ENCODE measurements at places on chromosomes 4 and X. TPM values are rescaled to one million over a fixed set of nuclear protein-coding genes. Genes with fewer than 3 reads are reported as not detected.

DNA sequence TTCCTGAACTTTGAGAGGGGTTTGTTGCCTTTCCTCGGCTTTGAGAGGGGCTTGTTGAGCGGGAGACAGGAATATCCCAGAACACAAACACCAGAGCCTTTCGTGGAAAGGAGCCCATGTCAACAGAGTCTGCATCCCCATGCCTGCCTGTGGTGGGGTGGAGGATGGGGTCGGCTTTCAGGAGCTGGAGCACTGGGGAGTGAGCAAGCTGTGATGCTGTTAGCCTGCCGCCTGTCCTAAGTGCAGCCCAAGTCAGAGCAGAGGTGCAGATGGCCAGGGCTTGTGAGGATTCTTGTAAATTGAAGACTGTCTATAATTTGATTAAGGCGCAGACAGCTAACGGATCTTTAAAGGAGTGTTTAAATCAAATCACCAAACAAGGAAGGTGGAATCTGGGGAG lies 103.3 kb upstream of the ANK2 start:
- no peak for DNase-seq

DNA sequence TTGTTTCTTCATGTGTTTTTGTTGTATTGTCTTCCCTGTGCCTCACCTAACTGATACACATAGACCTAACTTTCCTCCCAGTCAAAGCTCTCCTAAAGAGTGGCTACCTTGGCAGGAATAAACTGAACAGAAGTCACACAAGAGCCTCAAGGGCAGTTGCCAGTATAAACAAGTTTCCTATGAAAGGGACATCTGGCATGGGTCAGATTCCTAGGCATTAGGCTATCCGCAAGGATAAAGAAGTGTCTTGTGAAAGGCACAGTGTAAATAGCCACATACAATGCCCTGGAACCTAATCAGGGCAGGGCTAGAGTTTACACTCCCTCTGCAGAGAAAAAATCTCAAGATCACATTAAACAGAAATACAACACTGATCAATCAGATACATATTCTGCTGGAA lies 220.8 kb downstream of the SPANXN3 start:
- no peak for DNase-seq

DNA sequence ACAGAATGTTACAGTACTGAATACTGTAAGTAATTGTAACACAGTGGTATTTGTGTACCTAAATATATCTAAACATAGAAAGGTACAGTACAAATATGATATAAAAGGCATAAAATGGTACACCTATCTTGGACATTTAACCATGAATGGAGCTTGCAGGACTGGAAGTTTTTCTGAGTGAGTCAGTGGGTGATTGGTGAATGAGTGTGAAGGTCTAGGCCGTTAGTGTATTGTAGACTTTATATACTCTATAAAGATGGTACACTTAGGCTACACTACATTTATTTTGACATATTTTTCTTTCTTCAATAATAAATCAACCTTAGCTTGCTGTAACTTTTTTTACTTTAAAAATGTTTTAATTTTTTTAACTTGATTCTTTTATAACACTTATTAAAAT lies 422.5 kb upstream of the FSTL5 start:
- DNase-seq, result no peak

GRCh38 chrX:45758738-45759397 lies 558.2 kb upstream of the DIPK2B start:
- no peak for DNase-seq

DNA sequence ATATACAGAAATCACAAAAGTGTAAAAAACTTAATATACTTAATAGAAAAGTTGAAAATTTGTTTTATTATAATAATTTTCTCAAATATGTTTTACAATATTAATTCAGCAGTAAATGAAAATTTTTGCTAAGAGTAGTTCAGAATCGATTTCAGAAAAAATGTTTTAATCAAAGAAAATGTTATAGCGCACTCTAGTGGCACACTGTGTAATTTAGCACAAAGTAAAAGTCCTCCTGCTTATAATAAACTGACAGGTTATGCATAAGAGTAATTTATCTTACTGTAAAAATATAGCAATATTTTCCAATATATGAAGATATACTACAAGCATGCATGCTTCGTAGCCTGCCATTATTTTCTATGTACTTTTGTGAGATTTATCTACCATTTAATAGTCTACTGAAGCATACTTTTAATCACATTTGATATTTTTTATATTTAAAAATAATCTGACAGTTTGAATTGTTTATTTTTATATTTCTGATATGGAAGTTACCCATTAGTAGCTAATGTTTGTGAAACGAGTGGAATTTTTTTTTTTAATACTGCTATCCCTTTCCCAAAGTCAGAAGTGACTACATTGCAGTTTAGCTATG lies 217.9 kb upstream of the KLHL4 start:
- no peak for DNase-seq

The ACOX3 gene
- 15.0 TPM for total RNA-seq

DNA sequence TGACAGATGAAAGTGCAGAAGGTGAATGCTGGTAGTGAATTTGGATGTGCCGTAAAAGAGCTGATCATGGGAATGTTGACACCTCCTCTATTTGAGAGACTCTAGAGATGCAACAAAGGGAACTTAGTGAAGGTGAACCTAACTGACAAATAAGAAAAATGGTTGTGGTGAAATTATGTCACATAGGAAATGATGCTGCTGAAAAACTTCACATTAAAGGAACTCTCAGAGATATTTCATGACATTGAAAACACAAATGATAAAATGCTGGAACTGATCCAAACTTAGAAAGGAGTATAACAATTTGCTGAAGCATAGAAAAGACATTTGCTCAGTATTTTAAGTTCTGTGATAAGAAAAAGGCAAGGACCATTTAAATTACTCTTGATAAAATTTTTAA lies 31.9 kb downstream of the MGAT4D start:
- no peak for DNase-seq

- DNase-seq, result no peak
These were observed 10.2 kb upstream of the RHOH start for GRCh38 chr4:40186665-40187014.

DNA sequence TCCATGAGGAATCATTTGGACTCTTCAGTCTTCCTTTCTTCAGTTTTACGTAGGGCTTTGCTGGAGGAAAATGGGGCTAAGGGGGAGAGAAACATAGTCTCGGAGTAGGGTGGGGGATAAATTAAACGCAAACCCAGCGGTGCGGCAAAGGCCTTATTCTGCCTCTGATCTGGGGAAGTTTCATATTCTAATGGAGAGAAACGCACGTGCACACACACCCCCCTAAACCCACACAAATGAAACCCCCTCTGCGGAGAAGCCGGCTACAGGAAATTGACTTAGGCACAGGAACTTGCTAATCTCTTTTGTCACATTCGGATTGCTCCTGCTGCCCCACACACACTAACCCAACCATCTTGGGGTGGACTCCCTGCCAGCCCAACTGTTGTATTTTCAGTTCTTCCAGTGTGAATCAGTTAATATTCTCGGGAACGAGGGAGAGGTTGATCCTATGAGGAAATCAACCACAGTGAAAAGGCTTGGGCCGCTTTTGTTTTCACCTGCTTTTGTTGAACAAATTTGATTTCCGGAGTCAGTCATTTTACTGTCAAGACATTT lies at the start of gene RHOH:
Gene RHOH, plus strand, starts transcription at position 308 of the 558 bp plus-strand sequence. CDS start 46,356 bp downstream, outside the sequence.
- no peak for DNase-seq

The ZCCHC12 gene
- total RNA-seq, result 9.7 TPM

DNA sequence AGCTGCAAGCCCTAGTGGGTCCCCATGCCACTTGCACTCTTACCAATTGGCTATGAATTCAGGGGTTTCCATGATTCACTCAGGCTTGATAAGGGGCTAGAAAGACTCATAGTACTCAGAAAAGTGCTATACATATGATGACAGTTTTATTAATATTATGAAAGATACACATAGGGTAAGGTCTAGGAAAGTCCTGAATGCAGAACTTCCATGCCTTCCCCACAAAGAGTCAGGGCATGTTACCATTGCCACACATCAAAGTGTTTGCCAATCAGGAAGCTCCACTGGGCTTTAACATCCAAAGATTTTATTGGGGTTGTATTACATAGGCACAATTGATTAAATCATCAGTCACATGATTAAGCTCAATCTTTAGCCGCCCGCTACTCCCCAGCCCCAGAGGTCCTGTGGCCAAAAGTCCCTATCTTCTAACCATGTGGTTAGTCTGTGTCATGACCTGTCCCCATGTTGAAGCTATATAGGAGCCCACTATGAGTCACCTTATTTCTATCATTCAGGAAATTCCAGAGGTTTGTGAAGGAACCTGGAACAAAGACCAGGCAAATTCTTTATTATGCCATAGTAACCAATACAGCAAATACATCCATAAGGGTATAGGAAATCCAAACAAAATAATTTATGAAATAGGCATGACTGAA lies 635.6 kb downstream of the STPG2 start:
- no peak for DNase-seq

The NOA1 gene
- 18.5 TPM for total RNA-seq

- no peak for DNase-seq
These were observed 332.0 kb downstream of the NKX6-1 start for GRCh38 chr4:84167093-84167492.

The TMEM35A gene
- total RNA-seq, result 2.0 TPM

DNA sequence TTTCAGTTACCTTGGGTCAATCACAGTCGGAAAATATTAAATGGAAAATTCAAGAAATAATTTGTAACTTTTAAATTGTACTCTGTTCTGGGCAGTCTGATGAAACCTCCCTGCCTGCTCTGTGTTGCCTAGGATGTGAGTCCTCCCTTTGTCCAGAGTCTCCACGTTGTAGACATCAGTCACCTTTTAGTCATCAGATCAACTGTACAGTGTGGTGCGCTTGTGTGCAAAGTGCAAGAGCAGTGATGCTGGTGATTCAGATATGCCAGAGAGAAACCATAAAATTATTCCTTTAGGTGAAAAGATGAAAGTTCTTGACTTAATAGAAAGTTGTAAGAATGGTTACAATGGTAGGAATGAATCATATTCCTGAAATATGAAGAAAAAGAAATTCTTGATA lies 1.4 kb downstream of the SPATA4 start:
- DNase-seq, result no peak

- DNase-seq, result no peak
These were observed 129.0 kb downstream of the SPCS3 start for GRCh38 chr4:176448761-176449160.

DNA sequence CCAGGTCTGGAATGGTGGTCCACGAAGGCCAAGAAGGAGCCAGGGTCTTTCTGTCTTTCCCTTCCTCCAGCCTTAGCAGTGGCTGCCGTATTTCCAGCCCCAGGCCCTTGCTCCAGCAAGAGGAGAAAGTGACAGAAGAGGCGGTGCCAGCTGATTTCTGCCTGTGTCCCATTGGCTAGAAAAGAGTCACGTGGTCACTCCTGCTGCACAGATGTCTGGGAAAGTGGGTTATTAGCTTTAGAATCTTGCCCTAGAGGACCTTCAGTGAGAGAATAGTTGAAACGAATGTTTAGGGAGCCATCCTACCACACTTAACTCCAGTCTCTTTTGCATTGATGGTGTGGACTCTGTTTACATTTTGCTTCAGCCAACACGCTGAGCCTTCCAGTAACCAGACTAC lies 99.3 kb upstream of the BCOR start:
- no peak for DNase-seq

- DNase-seq, result no peak
These were observed 54.1 kb upstream of the PRPS1 start for GRCh38 chrX:107574054-107574683.

GRCh38 chr4:107216379-107216778 lies 180.3 kb upstream of the DKK2 start:
- no peak for DNase-seq

DNA sequence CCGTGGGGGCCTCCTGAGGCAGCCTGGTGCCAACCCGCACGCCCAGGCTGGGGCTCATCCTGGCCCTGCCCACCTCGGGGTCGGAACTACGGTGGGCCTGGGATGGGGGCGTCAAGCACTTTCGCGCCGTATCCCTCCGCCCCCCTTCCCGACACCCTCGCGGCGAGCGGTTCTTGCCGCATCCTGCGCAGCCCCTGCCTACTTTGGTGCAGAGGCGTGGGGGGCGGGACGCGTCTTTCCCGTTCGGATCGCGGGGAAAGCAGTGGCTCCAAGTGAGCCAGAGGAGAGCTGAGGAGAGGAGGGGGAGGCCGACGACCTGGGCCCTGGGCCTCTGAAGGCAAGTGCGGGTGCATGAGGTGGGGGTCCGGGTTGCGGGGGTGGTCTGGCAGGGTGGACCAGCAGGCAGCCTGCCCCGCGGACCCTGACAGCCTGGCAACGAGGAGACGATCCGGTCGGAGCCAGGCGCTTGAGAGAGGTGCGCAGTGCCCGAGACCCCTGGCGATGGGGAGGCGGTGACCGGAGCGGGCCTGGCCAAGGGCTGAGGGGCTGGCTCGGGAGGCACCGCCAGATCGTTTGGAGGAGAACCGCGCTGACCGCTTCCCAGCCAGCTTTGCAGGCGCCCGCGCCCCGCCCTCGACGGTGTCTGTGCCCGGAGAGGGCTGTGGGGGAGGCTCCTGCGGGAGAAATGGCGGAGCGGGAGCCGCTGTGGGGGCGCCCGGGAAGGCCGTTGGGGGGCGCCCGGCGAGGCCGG lies at the start of gene GPRASP2:
Gene GPRASP2, plus strand, starts transcription at position 233 of the 751 bp plus-strand sequence. CDS start 2,422 bp downstream, outside the sequence.
- DNase-seq, result peak; percentile 61

GRCh38 chrX:69045616-69046345 lies 119.5 kb downstream of the PJA1 start:
- no peak for DNase-seq

GRCh38 chr4:54668014-54668611 lies 10.4 kb downstream of the KIT start:
- no peak for DNase-seq

DNA sequence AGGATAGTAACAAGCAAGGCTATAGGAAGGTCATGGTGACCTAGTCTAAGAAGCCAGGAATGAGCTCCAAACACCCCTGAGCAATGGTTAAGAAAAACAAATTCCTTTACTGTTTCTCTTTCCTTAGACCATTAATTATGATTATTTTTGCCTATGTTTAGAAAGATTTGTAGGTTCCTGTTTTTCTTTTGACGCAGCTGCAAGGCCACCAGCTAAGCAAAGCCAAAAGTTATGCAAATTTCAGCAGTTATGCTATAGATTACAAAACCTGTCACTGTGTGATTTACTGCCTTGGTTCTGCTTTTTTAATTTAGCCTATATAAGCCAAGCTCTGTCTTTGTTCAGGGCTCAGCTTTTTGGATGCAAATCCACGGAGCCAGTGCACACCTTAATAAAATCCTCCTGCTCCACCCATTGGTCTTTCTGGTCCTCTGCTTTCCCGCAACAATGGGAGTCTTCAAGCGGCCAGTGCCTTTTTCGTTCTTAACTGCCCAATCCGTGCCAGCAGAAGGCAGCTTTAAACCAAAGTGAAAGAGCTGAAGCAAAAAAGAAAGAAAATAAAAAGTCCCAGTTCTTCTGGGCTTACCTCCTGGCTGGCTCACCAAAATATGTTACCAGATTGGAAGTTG lies 1.4 kb upstream of the CEP135 start:
- no peak for DNase-seq

Data from ovary (tissue), 10 donors.